Suppressor macrophage treated with lipopolysaccharide for 4 hours (primary cell): ENCODE measurements at places on chromosomes 6 and 20.

DNA sequence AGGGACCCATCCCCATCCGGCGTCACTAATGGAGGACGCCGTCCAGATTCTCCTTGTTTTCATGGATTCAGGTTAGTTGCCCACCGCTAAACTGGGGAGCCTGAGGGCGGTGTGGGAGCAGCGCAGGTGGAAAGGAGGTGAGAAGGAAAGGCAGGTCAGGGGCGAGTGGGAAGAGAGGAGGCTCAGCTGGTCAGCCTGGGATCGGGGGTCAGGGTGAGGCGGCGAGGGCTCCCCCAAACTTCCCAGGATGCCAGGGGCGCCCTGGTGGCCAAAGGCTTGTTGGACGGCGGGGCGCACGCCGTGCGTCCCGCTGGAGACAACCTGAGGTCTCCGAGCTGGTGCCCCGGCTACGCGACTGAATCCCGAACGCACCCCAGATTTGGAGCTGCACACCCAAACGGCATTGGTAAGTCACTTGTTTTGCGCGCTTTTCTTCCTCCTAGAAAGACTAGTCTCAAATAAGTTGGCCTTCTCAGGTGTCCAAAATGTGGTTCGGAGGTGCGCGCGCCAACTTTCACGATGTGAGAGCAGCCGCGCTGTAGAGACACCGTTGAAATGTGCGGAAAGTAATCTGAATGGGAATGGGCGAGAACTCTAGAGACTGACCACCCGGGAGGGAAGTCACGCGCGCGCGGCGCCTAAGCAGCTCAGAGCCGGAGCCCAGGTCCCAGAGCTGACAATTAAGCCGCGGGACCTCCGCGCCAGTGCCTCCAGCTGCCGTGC lies 9.7 kb downstream of the GNAS-AS1 start:
- DNase-seq, result no peak

- peak; percentile 94 for DNase-seq
Measured at GRCh38 chr6:3205913-3206312, 21.5 kb downstream of the TUBB2B start.

- no peak for DNase-seq
Measured at GRCh38 chr6:50849796-50850180, 31.1 kb downstream of the TFAP2B start.

DNA sequence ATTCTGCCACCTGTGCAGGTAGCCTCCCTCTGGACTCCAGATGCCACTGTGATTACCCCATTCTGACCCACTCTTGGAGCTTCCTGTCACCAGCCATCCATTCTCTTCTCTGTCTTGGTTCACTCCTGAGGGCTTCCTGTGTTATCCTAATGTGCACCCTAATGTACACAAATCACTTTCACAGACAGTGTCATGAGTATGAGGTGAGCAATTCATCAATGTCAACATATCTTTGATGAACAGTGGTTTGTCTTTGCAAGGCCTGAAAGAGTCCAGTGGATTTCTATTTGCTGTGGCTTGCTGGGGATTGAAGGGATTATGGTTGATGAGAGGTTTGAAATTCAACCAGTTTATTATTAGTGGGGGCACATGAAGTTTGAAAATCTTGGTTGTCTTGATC lies 63.8 kb upstream of the EEF1E1 start:
- no peak for DNase-seq

DNA sequence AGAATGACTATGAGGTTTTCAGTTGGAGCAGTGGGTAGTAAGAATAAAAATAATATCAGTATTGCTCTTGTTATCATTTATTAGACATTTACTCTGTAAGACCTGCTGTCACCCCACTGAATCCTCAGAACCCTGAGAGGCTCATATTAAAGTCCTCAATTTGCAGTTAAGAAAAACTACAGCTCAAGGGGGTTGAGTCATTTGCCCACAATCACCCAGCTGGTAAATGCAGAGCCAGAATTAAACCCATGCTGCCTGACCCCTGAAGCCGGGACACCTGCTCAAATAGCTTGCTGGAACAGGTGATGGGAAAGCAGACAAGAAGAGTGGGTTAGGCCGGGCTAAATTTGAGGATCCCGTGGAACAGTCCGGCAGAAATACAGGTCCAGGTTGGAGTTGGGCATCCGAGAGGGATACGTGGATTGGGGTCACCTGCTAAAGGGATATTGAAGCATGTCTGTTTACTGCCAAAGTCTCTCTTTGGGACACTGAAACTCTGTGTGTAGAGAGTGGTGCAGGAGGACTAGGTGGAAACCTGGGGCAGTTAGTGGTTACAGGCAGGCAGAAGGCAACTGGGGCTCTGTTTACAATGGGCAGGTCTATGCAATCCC lies 344.1 kb downstream of the CDC5L start:
- no peak for DNase-seq

DNA sequence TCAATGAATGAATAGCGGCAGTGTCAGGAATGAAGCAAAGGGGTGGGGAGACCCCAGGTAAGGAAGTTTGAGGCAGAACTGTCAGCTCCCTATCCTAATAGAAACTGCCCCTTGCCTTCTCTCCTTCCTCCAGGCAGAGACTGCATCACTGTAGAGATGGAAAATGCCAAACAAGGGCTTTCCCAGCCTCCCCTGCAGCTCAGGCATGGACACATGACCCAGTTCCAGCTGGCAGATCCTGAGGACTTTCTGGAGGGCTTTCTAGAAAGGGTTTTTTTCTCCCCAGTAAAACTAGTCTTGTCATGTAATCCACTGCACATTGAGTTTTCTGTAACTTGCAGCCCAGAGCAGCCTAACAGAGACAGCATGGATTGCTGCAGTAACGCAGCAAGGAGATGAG lies 17.9 kb upstream of the PNPLA1 start:
- DNase-seq, result no peak

DNA sequence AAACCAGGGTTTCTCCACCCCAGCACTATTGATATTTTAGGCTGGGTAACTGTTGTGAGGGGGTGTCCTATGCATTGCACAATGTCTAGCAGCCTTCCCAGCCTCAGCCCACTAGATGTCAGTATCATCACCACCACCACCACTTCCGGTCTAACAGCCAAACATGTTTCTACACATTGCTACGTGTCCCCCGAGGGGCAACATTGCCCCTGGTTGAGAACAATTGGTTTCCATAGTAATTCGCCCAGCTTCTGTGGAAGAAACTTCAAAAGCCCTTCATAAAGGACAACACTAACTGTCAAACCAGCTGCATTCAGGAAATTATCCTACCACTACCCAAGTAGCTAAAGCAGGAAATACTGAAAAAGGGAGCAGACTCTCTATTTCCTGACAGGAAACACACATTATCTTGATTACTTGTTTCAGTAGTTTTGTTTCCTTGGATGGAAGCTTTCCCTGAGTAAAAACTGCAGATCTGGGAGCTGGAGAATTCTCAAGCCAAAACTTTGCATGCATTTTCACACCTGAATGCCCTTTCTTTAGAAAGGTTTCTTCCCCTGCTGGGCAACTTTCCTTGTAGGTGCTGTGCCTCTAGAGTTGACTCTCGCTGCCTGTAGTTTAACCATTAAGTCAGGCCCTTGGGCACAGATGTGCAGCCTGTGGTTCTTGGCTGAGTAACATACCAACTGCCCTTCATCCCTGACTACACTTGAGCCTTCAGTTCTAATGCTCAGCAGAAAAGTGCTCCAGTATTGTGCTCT lies 23.6 kb downstream of the PKHD1 start:
- DNase-seq, result peak; percentile 45

GRCh38 chr6:53735896-53736295 lies 58.9 kb upstream of the LRRC1 start:
- DNase-seq, result no peak

GRCh38 chr6:42275376-42276033 lies 57.8 kb upstream of the MRPS10 start:
- DNase-seq, result no peak

- DNase-seq, result peak; percentile 75
Measured at GRCh38 chr6:21615504-21615903, 22.0 kb downstream of the SOX4 start.

GRCh38 chr6:41187924-41188886 lies 12.7 kb downstream of the TREML2 start:
- no peak for DNase-seq

- DNase-seq, result peak; percentile 91
Measured at GRCh38 chr6:155418017-155418761, 37.5 kb downstream of the NOX3 start.

GRCh38 chr20:18973529-18974173 lies 160.1 kb downstream of the SCP2D1 start:
- DNase-seq, result peak; percentile 2

DNA sequence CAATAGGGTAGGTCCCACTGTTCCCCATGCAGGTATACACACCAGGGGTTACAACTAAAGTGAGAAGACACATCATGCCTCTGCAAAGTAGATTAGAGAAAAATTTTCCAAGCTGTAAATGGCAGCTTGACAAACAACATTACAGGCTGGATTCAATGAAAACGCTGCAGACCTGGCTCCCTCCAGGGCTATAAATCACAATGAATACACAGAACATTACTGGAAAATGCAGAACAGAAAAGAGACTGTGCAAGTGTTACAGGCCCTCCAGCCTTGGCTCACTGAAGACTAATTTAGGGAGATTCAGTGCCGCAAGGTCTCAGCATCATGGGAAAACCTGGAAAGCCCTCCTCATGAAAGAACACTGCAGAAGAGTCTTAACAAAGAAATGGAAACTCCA lies 207.8 kb downstream of the KHDC1L start:
- no peak for DNase-seq

- DNase-seq, result no peak
Measured at GRCh38 chr6:52536424-52536916, 40.4 kb downstream of the TRAM2 start.

GRCh38 chr6:87840324-87840723 lies 138.3 kb upstream of the AKIRIN2 start:
- DNase-seq, result no peak

DNA sequence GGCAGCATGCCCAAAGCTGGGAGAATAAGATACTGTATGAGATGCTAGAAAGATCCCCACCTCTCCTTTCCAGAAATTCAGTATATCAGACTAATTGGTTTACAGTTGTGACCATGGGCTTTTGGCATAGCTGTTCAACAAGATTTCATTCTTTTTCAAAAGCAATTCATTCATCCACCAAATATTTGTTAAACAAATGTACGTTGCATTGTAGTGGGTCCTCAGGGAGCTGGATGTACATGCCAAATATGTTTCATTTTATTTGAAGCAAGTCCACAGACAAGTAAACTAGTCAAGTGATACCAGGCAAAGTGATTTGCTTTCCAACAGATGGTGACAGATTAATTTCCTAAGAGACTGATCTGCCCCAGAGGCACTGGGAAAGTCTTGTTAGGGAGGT lies 85.8 kb upstream of the ESR1 start:
- DNase-seq, result no peak

DNA sequence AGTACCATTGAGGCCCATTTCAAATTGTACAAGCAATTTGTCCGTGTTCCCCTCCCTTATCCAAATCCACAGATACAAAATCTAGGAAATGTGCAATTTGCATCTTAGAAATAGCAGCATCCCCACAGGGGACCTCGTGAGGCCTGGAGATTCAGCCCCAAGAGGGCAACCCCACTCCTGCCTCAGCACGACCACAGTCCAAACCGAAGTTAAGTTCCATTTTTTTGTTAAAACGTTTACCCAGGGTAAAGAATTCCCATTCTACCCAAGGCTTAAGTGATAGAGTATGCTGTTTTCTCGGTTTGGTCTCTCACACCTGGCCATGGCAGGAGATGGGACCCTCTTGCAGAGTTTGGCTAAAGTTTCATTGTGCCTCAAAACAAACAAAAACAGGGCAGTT lies 41.2 kb downstream of the PLCG1 start:
- DNase-seq, result no peak

GRCh38 chr6:142700032-142700431 lies 244.9 kb downstream of the HIVEP2 start:
- peak; percentile 85 for DNase-seq

DNA sequence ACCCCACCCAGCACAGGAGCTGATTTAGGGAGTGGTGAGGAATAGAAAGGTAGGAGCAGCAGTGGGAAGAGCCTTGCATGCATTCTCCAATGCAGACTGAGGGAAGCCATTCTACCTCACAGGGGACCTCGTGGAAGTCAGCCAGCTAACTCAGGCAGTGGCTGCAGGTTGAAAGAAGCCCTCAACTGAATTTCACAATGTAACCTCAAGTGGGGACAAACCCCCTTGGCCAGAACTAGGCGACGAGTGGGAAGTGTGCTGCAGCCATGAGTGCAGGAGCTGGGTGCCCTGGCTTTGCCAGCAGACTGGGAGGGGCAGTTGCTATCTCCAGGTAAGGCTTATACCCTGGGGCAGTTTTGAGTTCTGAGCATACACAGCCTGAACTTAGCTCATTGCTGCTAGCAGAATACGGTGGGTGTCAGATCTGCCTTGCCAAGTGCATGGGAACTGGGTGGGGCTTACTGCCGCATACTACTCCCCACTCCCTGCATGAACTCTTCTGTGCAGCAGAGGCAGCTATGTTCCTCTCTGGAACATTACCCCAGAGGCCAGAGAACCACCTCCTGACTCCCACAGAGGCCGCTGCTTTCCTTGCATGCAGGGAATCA lies 126.5 kb downstream of the CDK19 start:
- DNase-seq, result no peak

DNA sequence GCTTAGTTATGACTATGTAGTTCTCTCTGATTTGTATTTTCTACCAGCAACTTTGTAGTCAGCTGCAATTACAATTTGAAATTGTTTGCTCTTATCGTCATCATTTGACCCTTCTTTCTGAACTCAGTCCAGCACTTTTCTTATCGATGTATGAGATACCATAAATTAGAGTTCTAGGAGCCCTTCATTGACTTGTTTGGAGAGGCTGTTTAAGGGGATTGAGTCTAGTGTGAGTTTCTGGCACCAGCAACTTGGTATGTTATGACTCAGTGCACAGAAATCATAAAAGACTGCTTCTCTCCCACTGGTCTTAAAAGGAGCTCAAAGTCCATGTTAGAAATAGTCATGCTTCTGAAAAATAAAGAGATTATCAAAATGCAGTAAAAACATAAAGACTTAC lies 190.3 kb downstream of the TENT5A start:
- DNase-seq, result no peak

GRCh38 chr6:159221486-159222170 lies 52.4 kb downstream of the FNDC1 start:
- no peak for DNase-seq

DNA sequence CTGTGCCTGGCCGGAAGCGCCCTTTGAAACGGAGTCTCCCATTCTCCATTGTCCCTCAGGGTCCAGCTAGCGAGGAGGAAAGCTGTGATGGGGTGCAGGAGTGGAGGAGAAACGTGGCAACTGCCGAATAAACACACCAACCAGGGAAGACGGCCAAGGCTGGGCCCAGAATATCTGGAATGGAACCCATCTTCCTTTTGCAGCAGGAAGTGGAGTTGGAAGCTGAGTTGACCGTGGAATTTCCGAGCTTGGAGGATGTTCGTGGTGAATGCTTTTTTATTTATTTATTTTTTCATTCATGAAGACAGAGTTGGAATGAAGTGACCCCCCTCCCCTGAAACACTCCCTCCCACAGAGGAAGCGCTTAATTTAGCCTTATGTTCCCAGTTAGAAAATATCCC lies 105.6 kb upstream of the RNF24 start:
- DNase-seq, result no peak

DNA sequence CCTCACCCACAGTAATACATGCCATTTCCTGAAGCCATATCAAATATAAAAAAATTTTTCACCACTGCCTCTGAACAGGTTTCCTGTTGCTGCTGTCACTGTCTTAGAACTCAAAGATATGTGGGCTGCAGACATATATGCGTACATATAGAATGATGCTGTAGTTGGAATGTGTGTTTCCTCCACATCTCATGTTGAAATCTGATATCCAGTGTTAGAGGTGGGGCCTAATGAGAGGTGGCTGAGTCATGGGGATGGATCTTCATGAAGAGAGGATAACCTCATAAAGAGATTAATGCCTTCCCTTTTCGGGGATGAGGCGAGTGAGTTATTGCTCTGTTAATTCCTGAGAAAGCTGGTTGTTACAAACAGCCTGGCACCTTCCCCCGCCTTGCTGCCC lies 7.7 kb upstream of the SCP2D1 start:
- DNase-seq, result no peak

GRCh38 chr6:34556031-34556471 lies at the start of gene SPDEF:
TSS of gene SPDEF (minus strand) at chr6:34556329. CDS start at chr6:34544455, 11,874 bp downstream.
- DNase-seq, result no peak
